Activated T-cell treated with anti-CD3 and anti-CD28 coated beads for 48 hours (primary cell): ENCODE measurements at places on chromosomes 6 and 20.

GRCh38 chr6:31366693-31367470 lies 9.9 kb upstream of the HLA-B start:
- DNase-seq: peak; percentile 84

- DNase-seq: no peak
These were observed 42.9 kb downstream of the CDH26 start for GRCh38 chr20:60001108-60001507.

- no peak for DNase-seq
These were observed 239.3 kb downstream of the ZNF217 start for GRCh38 chr20:53354314-53354713.

GRCh38 chr6:106003268-106003987 lies 82.7 kb upstream of the PRDM1 start:
- no peak for DNase-seq

DNA sequence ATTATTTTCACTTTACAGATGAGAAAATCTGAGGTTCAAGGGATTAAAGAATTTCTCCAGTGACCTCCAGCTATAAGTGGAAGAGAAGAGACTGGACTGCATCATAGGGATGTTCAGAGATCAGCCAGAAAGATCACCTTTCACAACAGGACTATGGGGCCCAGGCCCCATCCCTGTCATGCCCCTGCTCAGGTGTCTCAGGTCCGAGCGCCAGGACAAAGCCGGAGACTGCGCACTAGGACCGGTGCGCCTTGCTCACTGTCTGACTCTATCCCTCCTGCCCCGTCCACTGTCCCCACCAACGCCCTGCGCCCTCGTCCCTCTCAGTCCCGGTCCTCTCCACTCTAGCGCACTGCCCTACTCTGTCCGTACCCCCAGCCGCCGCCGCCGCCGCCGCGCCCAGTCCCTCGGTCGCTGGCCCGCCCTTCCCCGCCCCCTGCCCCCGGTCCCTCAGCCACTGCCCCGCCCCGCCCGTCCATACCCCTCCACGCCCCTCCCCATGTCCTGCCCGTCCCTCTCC lies 521 bp upstream of the RAD21L1 start:
- no peak for DNase-seq
